ENCODE measurements at places on chromosomes 5 and 9. TPM values are rescaled to one million over a fixed set of nuclear protein-coding genes. Genes with fewer than 3 reads are reported as not detected.

TAF11L12 gene
- total RNA-seq, result not detected

MSX2 gene
- not detected for total RNA-seq

GRCh38 chr9:113989714-113990569, 88.2 kb downstream of the AMBP start:
- no peak for DNase-seq

SLC45A2 gene
- not detected for total RNA-seq

MCTP1 gene
- total RNA-seq, result not detected

GRCh38 chr5:141866096-141866495, 12.1 kb downstream of the PCDH1 start:
- DNase-seq, result no peak

- no peak for DNase-seq
These were observed 49.4 kb upstream of the KCNMB1 start for GRCh38 chr5:170438581-170438980.

IRX1 gene
- total RNA-seq, result not detected

GRCh38 chr5:67265951-67266350, 69.4 kb upstream of the CD180 start:
- DNase-seq, result no peak

PCDHA6 gene
- not detected for total RNA-seq

DNA sequence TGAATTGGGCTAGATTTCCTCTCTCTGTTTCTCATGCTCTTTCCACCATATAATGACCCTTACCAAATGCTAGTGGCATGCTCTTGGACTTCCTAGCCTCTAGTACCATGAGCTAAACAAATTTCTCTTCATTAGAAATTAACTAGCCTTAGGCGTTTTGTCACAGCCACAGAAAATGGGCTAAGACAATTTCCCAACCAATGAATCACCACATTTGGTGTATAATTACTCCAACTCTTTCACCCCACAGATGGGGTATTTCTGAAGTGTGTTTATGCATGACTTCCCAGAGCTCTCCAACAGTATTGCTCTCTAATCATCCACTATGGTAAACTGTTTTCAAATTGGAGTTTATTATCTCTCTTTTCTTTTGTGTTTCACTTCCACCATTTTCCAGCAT, 1041.1 kb upstream of the COX7C start:
- DNase-seq, result no peak

DNA sequence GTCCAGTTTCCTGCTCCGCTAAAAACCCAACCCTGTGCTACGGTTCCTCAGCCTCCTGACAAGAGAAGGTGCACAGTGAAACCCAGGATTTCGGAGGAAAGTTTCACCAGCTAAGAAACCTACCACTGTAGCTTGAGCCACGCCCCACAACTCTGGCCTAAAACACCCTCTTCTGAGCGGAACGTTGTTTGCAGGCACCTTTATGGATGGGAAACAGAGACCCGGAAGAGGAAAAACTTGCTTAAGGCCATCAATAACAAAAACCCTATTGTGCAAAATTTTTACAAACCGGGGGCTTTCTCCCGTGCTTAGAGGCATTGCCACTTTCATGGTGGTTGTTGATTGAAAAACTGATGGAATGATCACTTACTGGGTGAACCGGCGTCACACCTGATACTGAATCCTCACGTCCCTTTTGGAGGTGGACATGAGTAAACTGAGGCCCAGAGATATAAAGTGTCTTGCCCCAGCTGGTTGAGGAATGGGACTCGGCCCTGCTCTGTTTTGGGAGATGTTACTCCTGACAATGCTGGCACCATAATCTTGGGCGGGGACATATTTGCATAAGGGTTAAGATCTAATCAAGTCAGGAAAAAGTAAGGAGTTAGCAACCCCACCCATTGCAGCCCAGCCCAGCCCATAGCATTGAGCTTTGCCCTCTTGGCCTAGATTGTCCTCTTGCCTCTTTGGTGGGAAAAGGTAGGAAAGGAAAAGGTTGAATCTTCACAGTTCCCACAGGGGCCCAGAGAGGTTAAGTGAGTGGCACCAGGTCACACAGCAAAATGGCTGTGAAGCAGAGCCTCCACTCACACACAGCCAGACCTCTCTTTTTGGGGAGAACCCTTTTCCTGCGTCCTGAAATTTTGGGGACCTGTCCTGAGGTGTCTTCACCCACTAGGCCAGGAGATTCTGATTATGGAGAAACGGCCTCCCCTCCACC, 23.2 kb upstream of the PTGS1 start:
- DNase-seq, result peak; percentile 25

PCDHGA8 gene
- total RNA-seq, result not detected

- DNase-seq, result no peak
These were observed 3.3 kb upstream of the TSC1 start for GRCh38 chr9:132947756-132948155.

GRCh38 chr9:127522727-127523126, 71.4 kb downstream of the LRSAM1 start:
- DNase-seq, result no peak

ADAMTS6 gene
- total RNA-seq, result 0.86 TPM

- DNase-seq, result no peak
These were observed 588.9 kb downstream of the NR2F1-AS1 start for GRCh38 chr5:92992073-92992472.

DNA sequence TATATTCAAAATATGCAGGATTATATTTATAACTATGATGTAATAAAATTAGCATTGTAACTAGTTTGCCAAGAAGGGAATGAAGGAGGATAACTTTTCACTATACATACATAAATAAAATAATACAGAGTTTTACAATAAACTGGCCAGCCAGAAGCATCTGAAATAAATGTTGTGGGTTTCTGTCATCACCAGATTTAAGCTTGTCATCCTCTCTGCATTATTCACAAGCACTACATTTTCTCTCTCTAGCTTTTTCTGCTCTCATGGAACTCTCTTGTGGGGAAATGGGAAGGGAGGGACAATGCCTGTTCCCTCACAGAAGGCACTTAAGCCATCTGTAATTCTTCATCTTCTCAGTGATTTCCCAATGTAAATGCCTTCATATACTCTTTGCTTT, 626.8 kb downstream of the SEMA5A start:
- DNase-seq, result no peak

ZBTB5 gene
- 10.2 TPM for total RNA-seq

DNA sequence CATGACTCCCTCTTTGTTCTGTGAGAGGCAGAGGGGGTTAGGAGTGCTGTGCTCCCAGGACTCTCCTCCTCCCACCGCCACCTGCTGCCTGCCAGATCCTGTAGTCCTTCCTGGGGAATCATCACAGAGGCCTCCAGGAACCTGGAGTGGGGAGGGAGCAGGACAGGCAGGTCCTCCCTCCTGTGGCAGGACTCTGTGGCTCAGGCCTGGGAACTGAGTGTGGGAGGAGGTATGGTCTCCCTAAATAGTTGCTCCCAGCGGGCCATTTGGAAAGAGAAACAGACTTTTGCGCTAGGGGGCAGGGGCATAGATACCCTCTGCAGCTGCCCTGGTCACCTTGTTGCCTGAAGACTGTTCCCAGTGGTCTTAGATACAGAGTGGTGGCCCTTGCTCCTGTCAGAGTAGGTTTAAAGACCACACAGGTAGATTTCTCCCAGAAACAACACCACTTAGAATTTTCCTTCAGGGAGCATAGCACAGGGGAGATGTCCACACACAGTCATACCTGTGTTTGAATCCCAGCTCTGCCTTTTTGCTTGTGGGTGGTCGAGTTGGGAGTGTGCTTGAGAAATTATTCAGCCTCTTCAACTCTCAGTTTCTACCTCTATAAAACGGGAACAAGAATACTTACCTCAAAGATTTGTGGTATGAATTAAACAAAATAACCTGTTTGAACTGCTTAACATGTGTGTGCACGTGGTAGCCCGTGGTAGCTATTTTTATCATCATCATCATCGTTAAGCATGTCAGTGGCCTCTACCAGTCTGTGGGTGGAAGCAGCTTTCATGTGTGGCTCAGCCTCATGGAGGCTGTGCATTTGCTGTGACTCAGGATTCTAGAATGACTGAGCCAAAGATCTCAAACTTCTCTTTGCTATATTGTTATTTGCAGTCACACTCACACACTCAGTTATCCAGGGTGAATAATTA, 55.8 kb downstream of the SLC22A5 start:
- peak; percentile 91 for DNase-seq

TAF11L5 gene
- total RNA-seq, result not detected

DNA sequence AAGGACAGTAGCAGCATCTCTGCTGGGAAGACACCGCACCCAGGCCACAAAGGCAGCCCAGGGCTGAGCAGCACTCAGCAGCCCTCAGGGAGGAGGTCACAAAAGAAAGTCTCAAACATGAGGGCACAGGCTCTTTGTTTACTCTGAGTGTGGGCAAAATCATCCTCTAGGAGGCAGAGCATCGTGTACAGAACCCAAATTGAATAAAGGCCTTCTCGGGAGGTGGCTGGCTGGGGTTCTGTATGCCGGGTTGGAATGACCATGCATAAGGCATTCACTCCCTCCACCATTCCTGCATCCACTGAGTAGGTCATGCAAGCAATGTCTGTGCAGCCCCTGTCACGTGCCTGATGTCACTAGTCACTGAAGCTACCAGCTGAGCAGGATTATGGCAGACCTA, 412.8 kb downstream of the SPOCK1 start:
- no peak for DNase-seq

NUTM2F gene
- not detected for total RNA-seq

S1PR3 gene
- total RNA-seq, result 1.4 TPM

- no peak for DNase-seq
These were observed 566 bp upstream of the CEP78 start for GRCh38 chr9:78235256-78235761.

DNA sequence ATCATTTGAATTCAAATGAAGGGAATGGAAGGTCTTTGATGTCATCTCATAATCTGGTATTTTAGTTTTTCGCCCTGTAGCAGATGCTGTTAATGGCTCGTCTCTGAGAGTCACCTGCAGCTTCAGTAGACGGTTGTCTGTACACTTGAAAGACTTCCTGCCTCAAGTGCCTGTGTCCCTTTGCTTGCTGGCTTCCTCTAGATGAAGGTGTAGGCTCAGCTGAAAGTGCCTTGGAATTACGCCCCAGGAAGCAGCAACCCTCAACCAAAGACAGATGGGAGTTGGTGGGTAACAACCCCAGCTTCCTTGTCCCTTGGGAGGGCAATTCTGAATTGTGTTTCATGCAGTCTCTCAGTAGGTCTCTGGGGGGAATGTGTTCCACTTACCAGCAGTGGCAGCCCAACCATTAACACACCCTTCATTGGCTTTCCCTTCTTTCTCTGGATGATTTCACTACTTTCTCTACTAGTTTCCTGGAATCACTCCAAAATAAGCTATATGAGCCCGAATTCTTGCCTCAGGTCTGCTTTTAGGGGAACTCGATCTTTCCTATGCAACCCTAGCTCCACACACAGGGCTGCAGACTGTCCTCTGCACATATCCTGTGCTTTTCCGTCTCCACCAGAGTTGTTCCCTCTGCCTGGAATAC, 395.6 kb downstream of the DMAC1 start:
- DNase-seq, result no peak

GRCh38 chr9:35353731-35354365, 136.1 kb upstream of the RUSC2 start:
- no peak for DNase-seq

DNA sequence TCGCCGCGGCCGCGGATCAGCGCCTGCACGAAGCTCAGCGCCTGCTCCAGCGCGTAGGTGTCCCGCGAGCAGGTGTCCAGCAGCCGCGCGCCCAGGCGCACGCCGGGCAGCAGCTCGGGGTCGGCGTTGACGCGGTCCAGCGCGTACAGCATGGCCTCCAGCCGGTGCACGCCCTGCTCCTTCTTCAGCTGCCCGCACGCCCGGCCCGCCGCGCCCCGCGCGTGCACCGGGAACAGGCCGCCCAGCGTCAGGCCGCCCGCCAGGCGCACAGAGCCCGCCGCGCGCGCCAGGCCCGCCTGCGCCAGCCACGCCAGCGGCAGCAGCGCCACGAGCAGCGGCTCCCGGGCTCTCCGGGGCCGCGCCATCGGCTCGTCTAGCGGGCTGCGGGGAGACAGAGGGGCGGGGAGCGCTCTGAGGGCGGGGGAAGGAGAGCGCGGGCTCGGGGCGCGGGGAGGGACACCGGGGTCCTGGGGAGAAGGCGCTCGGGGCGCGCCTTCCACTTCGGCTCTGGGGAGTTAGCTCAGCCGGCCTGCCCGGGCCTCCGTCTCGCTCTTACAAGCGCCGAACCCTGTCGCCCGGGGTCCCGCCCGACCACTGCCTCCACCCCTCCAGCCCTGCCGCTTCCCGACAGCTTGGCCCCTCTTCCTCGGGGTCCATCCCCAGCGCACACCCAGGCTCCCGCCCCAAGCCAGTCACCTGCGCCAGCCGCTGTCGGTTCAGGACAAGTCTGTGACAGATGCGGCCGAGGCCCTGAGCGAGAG, at the start of gene GRM6:
Gene GRM6 (minus strand): TSS at position 741 of the 761 bp plus-strand sequence. CDS start 376 bp downstream, at position 365.
- no peak for DNase-seq

GRCh38 chr5:74638970-74639806, 1.3 kb downstream of the ENC1 start:
- DNase-seq, result peak; percentile 28

DNA sequence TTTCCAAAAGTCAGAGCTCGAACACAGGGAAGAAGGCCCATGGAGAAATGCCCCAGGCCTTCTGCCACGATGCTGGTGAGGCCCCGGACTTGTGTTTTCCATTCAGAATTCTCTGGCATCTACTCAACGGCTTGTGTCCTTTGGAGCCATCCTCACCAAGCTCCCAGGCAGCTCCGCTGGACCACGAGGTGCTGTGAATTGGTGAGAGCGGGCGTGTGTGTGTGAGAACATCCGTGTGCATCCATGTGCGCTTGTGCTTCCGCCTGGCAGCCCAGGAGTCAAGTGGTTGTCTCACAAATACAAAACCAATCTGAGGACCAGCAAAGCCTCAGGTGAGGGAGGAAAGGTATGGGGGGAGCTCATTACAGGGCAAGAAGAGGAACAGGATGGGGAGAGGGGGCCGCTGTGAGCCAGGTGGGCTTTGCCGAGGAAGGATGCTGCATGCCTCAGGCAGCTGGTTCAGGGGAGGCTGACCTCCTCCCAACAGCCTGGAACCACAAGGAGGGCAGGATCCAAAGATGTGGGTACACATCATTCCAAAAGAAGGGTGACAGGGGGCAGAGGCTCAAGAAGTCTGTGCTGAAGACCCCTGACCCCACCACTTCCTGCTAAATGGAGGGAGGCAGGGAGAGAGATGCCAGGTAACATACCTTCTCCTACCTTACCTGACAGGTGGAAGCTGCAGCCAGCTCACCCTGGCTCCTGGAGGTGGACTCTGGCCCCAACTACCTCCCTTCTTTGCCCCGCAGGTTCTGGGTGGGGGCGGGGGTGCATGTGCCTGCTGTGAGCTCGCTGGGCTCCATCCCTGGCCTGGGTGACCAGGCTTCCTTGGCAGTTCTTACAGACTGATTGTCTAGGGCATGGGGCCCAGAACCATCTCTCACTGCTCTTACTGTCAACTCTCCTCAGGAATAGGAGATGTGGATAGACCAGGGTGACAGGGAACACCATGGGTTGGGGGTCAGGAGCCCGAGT, 196.3 kb downstream of the PAX5 start:
- DNase-seq, result no peak

GRCh38 chr5:59104400-59105127, 521.7 kb downstream of the RAB3C start:
- DNase-seq, result no peak
